Endothelial cell of umbilical vein (primary cell): ENCODE measurements at places on chromosomes 12 and 14. TPM values are rescaled to one million over a fixed set of nuclear protein-coding genes. Genes with fewer than 3 reads are reported as not detected.

Gene SIX1
- total RNA-seq: 0.40 and 0.55 TPM in 2 replicates

DNA sequence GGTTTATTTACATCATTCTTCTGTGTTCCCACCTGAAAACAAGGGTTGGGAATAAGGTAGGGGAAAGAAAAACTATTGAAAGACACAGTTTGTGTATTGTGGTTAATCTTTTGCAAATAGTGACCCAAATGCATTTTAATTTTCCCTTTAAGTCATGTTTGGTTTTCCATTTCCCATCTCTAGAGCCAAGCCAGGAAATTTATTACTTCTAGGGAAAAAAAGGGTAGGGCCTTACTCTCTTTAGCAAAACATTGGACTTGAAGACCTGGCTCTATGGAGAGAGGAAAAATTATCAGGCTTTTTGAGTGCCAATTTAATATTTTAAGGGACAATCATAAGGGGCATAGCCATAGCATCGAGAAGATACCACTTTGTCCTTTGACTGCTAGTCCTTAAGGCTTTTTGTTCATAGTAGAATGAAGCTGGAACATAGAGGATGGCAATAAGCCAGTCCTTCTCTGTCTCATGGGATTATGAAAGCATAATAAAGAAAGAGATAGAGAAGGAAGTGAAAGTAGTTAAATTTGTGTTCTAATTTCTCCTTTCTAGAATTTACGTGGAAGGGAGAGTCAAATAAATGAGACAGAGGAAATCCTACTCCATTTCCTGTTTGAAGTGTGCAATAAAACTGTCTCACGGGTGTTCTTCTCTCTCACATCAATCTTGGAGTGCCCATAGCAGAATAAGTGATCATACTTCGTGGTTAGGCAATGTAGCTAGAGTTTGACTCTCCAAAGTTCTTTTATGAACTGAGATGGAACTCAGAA lies 50.9 kb upstream of the PPFIA2 start:
- no peaks in the 10 kb centered on the region for H3K36me3 ChIP-seq
- H3K4me1 ChIP-seq: no peaks in the 10 kb centered on the region
- H3K27ac ChIP-seq: no peak overlapping the region
- H3K4me3 ChIP-seq: no peak overlapping the region
- no peak for DNase-seq
- no peaks in the 10 kb centered on the region for H3K27me3 ChIP-seq

- H3K4me1 ChIP-seq: no peaks in the 10 kb centered on the region
- H3K27me3 ChIP-seq: no peaks in the 10 kb centered on the region
- no peak for DNase-seq
These were observed 5.5 kb downstream of the SLC25A47 start for GRCh38 chr14:100328495-100329163.

Gene SCAF11
- 95.0 and 109 TPM in 2 replicates for total RNA-seq

GRCh38 chr12:127271776-127272175 lies 995.2 kb upstream of the TMEM132C start:
- no peak for DNase-seq
- H3K27me3 ChIP-seq: no peaks in the 10 kb centered on the region
- no peak overlapping the region for H3K4me3 ChIP-seq
- no peak overlapping the region for H3K27ac ChIP-seq
